ENCODE measurements at places on chromosomes 1 and 21. TPM values are rescaled to one million over a fixed set of nuclear protein-coding genes. Genes with fewer than 3 reads are reported as not detected.

GRCh38 chr21:27023186-27023585 is 56.3 kb upstream of the ADAMTS5 start:
- no peak for DNase-seq

- DNase-seq, result peak; percentile 95
Observed at GRCh38 chr1:192702212-192702902, 66.4 kb downstream of the RGS13 start.

DNA sequence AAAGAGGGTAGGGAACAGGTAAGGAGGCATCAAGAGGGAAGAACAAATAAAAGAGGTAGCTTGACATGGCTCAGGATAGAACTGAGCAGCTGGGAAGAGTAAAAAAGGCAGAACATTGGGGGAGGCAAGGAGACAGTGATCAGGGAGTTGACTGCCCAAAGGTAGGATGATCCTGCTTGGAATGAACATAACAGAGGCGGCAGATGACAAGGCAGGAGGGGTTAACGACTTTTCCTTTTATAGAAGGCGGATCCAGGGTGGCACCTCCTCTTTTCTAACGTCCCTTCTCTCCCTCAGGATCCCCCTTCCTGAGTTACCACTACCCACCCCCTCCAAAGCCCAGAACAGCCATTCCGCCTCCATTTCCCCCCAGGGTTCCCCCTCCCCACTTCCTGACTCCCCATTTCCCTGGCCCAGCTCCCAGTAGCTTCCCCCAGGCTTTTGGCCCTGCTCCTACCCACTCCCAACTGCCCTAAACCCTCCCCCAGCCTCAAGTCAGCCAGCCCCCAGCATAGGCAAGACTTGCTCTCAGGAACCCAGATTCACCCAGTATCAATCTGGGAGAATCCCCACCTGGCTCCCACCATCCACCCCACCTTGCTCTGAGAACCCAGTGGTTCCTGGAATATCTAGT is 769 bp upstream of the ADAMTS4 start:
- no peak for DNase-seq

DNA sequence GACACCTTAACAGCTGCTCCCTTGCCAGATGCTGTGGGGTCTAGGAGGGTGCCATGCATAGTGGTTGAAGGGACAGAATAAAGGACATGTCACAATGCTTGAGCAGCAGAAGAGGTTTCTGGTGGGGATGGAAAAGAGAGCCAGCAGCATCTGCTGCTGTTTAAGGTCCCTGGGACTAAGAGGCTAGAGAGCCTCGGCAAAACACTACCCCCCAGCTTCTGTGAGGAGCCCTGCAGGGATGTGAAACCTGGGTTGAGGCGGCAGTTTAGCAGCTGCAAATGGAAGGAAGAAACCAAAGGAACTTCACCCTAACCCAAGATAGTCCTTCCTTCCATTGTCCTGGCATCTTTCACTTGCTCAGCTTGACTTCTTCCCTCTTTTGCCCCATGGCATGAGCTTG is 39.4 kb downstream of the PLXNA2 start:
- DNase-seq, result no peak

DNA sequence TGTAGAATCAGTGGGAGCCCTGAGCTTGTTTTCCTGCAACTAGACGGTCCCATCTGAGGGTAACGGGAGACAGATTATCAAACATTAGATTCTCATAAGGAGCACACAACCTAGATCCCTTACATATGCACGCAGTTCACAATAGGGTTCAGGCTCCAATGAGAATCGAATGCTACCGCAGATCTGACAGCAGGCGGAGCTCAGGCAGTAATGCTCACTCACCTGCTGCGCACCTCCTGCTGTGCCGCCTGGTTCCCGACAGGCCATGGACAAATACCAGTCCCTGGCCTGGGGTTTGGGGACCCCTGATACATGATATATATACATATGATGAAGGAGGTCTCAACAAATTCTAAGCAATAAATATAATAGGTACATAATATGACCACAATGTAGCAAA is 19.7 kb upstream of the SMIM12 start:
- DNase-seq, result no peak

GRCh38 chr1:180627411-180627810 is 4.4 kb upstream of the XPR1 start:
- no peak for DNase-seq

DNA sequence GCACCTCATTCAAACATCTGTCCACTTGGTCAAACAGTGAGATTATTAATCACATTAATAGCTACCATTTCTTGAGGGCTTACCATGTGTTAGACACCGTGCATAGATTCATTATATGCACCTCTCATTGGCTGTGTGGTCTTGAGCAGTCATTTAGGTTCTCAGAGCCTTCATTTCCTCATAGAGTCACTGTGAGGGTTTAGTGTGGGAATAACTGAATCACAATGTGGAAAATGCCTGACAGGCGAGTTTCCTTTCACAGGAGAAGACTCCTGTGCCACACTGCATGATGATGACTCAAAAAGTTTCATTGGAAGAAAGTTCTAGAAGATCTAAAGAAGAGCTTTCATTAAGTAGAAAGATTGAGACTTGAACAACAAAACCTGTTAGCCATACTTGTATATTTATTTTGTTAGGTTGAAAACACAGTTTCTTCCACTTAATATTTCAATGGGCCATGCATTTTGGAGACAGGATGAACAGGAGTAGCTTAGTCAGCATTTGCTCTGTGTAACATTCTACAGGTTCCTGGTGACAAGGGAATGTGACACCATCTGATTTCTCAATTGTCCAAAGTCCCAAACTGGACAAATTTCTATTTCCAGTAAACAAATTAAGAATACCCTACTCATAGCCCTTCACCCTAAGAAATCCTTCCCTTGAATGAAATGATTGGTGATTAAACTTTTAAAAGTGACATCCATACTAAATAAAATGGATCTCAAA is 45.7 kb downstream of the FYB2 start:
- DNase-seq, result no peak

DNA sequence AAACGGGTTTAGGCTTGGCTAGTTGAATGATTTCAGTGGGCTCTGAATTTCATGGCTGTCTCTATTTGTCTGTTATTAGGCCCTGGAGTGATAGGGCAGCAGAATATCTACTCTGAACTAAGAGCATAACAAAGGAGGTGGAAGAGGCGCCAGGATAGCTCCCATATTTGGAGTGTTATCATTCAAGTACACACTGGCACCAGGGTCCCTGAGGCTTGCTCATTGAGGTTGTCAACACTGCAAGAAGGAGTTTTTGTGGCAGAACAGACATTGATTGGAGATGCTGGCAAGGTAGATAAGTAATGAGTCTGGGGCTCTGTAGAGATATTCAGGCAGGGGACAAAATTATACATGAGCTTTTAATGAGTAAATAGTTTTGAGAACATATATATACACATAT is 1748.4 kb downstream of the MRPL39 start:
- DNase-seq, result no peak

GRCh38 chr1:25844536-25845337 is 14.5 kb downstream of the AUNIP start:
- DNase-seq, result no peak

DNA sequence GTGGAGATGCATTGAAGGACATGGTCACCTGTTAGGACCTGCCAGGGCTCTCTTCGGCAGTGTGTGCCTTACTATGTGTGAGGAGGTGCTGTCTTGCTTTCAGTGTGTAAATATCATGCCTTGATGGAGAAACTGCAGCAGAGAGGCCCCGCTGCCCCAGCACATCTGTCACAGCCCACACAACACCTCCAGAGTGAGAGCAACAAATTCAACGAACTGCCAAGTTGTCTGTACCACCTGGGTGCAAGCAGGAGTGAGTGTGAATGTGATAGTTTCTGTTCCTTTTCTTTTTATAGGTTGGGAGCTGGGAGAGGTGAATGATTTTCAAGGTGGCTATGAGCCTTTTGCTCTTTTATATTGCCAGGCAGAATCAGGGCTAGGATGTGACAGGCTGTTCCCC is 114.6 kb upstream of the KIAA0040 start:
- DNase-seq, result no peak

- no peak for DNase-seq
Observed at GRCh38 chr1:109785446-109786111, 21.9 kb upstream of the EPS8L3 start.

GRCh38 chr21:34274001-34274400 is 89.8 kb upstream of the KCNE2 start:
- peak; percentile 42 for DNase-seq

DNA sequence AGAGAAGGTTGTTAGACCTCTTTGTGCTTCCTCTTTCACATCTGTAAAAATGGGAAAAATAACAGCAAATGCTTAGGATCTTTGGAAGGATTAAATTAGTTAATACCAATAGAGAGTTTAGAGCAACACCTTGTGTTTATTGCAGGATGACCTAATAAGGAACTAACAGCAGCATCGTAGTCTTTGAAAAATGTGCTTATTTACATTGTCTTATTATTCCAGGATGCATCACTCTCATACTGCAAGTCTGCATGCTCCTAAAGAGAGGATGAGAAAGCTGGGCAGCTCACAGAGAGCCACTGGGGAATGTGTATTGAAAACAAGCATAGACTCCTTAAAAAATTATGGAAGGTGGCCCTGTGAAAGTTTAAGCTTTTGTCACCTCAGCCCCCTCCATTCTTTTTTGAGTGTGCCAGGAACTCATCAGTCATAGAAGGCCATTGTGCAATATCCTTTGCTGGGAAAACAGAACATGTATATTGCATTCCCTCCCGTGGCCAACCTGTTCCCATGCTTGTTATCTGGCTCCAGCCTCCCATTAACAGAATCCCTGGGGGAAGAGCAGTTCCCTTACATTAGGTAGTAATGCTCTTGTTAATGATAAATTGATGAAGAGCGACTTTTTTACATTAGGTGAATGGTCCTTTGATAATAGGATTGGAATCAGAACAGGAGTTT is 180.7 kb downstream of the ZNF326 start:
- no peak for DNase-seq

- no peak for DNase-seq
Observed at GRCh38 chr21:34180826-34181359, 107.5 kb downstream of the MRPS6 start.

GRCh38 chr1:245288796-245289195 is 134.0 kb downstream of the KIF26B start:
- DNase-seq, result no peak

DNA sequence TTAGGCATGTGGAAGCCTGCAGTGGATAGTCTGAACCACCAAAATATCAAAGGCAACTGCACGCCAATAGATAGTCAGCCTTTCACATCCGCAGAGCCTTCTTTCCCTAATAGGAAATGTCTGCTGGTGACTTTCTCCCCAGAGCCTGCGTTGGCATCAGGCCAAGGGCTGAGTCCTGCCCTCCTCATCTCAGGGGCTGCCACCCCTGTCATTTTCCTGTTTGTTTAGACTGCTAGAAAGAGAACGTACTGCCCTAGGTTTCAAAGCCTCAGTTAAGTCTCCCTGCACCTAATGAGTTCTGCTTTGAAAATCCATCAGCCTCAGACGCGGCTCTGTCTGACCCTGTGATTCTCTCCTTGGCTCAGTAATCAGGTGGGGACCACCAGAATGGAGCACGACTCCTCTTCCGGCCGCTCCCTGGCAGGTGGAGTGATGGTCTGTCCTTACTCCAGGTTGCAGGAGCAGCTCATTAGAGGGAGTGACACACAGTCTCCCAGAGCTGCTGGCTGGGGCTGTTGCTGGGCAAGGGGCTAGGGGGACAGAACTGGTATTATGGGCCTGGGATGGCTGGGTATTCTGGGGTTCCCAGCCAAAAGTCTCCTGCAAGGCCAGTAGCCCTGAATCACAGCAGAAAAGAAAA is 27.3 kb downstream of the STUM start:
- DNase-seq, result no peak

DNA sequence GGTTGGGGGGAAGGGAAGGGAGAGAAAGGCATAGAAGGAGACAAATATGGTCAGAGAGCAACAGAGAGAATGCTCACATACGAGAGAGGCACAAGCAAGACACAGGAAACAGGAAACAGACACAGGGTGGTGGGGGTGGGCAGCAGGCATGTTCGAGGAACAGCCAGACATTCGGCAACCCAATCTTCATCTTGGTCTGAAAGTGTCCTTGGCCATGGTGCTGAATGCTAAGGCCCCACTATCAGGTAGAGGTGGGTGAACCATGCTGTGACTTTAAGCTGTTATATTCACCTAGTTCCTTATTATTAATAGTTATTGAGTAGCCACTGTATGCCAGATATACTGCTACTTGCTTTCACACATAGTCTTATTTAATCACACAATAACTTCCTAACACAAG is 109.2 kb downstream of the DDX20 start:
- no peak for DNase-seq

- peak; percentile 53 for DNase-seq
Observed at GRCh38 chr1:246317332-246318035, 189.6 kb downstream of the SMYD3 start.

DNA sequence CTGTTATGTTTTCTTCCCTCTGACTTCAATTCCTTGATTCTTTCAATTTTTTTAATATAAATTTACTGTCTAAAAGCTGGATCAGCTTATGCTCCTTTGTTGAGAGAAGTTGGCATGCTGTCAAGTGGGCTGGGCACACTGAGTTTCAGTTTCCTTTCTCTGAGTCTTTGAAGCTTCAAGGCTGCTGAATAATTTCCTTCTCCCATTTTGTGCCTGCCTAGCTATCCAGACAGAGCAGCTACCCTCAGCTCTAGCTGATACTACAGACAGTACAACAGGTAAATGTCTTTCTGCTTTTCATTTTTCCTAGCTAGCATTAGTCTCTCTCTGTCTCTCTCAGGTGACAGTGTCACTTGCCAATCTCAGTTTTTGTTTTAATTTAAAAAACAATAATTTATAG is at the start of gene IFI44:
Gene IFI44 (plus strand): TSS at position 204 of the 400 bp plus-strand sequence. CDS start 365 bp downstream, outside the sequence.
- DNase-seq, result peak; percentile 63

DNA sequence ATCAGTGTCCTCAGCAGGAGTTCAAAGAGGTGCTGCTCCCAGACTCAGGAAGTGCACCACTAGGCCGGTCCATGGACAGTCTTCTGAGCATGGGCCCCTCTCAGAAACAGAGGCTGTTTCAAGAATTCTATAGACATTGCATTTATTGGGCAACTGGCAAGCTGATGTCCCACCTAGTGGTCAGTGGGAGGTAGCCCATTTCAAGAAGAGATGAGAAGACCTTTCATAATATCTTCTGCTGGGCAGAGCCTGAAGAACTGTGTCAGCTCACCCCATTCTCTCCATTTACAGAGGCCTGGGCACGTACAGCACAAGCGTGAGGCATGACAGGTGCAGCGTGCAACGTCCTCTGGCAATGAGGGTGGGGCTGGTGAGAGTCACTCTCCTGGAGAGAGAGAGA is 216.0 kb downstream of the DYRK1A start:
- peak; percentile 73 for DNase-seq

The OR2T29 gene
- total RNA-seq, result not detected

The OXCT2 gene
- 1.7 TPM for total RNA-seq

The STXBP3 gene
- total RNA-seq, result 79.5 TPM

The PDZK1 gene
- total RNA-seq, result under 0.01 TPM

The CYP4A11 gene
- not detected for total RNA-seq

The TNFSF18 gene
- 2.9 TPM for total RNA-seq

The CENPF gene
- total RNA-seq, result 30.7 TPM

The SPATA21 gene
- not detected for total RNA-seq

The OR2T33 gene
- not detected for total RNA-seq

Data from fibroblast of villous mesenchyme (primary cell).